Lower lobe of right lung (tissue), 2 donors: ENCODE measurements at places on chromosomes 12 and 14. TPM values are rescaled to one million over a fixed set of nuclear protein-coding genes. Genes with fewer than 3 reads are reported as not detected.

DNA sequence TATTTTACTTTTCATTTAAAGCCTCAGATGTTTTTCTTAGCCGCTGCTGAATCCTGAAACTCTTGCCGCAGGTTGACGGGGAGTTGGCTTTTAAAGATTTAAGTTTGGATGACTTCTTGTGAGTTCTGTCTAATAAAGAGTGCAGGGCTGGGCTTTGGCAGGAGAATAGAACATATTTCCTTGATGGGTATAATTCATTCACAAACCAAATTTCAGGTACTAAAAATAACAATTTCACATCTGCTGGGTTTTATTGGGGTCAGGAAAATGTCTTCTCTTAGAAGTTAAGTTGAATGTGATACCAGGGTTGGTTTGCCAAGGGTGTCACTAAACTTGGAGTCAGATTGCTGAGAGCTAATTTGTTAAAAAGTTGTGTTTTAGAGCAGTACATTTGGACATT, 9.7 kb downstream of the SP1 start:
- no peak for DNase-seq

Gene RPAP3
- total RNA-seq, result 20.2 TPM

GRCh38 chr14:89428546-89429198, 11.6 kb upstream of the FOXN3 start:
- DNase-seq, result no peak

- DNase-seq, result no peak
Measured at GRCh38 chr12:101257357-101257756, 22.5 kb upstream of the UTP20 start.

DNA sequence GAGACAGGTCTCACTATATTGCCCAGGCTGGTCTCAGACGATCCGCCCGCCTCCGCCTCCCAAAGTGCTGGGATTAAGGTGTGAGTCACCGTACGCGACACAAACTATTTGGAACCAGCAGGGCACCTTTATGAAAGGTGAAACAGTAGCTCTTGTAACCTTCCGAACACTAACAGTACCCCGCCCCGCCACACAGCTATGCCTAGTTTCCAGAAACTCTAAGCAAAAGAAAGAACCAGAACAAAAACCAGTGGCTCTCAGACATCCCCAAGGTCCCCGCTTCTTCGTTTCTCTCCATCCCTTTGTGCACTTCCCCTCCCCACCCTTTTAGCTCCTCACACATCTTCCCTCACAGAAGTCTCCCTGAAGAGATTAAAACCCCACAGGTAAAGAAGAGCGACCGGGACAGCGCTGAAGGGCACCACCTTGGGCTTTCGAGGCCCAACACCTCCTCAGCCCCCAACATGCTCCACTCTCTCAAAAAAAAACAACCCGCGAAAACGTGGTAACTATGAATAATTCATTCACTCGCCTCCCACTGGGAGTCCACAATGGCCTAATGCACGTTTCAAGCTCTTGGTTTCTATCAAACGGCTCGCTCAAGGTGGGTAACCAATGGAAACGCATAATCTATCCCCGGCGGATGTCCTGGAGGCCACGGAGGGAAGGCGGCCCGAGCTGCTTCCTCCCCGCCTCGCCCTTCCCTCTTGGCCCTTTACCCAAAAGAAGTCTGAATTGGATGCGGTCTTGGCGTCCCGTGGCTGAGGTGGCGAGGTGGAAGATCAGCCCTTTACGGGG, 877 bp downstream of the BAG5 start:
- peak; percentile 53 for DNase-seq

GRCh38 chr12:131448254-131448795, 262.6 kb upstream of the SFSWAP start:
- no peak for DNase-seq

Gene TMEM63C
- 0.27 TPM for total RNA-seq

DNA sequence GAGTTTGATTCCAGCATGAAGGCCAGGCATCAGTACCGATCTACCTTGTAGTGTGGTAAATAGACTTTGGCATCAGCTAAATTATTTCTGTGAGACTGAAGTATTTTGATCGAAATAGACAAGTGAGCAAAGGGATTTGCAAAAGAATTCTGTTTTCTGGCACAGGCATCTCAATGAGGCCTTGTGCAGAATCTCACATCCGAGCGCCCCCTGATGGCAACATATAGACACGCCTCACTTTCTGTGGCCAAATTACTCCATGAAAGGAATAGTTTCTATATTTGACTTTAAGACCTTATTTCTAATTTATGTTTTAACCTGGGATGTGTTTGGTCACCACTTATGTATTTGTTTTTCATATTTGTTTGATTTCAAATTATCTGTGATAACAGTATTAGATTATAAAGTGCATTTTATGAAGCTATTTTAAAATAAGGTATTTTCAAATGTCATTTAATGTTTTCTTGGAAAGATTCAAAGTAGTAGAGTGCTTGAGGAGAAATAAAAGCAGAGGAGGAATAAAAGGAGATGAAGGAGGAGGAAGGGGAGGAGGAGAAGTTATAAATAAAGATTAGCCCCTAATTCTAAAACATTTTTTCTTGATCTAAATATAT, 731.9 kb downstream of the NRXN3 start:
- DNase-seq, result no peak

DNA sequence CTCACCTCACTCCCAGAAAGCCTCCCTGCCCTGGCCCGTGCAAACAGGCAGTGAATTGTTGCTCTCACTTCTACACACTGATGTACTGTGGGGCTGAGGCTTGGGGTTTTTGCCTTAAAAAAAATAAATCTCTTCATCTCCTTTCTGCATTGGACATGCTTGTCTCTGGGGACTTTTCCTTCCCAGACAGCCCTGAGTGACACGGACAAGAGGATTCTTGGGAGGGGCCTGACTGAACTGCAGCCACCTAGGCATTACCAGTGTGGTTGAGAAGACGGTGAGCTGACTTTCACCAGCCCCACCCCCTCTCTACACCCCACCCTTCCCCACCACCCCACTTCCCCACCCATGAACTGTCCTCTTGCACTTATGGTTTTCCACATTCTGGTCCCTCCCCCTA, 51.6 kb upstream of the PARP11 start:
- no peak for DNase-seq

- DNase-seq, result no peak
Measured at GRCh38 chr14:91654836-91655235, 77.0 kb downstream of the CATSPERB start.

DNA sequence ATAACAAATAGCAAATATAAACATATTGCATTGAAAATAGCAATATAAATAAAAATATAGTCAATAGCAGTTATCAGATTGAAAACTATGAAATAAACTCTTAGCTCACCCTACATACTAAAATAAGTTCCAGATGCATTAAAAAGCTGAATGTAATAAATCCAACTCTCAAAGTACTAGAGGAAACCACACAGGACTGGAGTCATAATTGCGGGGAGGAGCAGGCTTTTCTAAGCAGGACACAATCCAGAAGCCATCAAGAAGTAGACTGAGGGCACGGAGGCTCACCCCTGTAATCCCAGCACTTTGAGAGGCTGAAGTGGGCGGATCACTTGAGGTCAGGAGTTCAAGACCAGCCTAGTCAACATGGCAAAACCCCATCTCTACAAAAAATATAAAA, 22.2 kb downstream of the GSC start:
- no peak for DNase-seq

DNA sequence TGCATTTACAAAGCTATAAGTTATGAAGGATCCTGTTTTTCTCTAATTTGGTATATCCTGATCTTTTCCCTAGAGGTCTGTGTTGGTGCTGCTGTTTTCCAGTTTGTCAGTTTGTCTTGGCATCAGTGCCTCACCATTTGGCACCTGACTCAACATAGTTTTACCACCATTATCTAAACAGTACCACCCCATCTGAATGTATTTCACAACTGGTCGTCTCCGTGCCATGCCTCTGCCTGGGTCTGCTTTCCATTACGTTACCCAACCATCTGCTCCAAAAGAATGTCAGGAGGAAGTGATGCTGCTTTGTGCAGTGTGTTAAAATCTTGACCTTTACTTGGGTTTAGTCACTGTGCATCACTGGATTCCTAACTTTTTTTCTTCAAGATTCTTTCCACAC, 129.3 kb upstream of the RASSF8 start:
- DNase-seq, result no peak

Gene SIRT4
- 2.1 TPM for total RNA-seq

Gene ZDHHC22
- total RNA-seq, result not detected

GRCh38 chr12:104054681-104055346, 4.8 kb upstream of the GLT8D2 start:
- no peak for DNase-seq

Gene P2RX4
- 65.8 TPM for total RNA-seq

Gene RBM23
- 91.4 TPM for total RNA-seq

- DNase-seq, result no peak
Measured at GRCh38 chr14:66477567-66477966, 8.6 kb upstream of the CCDC196 start.

- no peak for DNase-seq
Measured at GRCh38 chr12:62519043-62519442, 52.4 kb downstream of the MON2 start.

Gene P2RX2
- total RNA-seq, result 0.56 TPM

Gene SOX5
- 14.0 TPM for total RNA-seq

DNA sequence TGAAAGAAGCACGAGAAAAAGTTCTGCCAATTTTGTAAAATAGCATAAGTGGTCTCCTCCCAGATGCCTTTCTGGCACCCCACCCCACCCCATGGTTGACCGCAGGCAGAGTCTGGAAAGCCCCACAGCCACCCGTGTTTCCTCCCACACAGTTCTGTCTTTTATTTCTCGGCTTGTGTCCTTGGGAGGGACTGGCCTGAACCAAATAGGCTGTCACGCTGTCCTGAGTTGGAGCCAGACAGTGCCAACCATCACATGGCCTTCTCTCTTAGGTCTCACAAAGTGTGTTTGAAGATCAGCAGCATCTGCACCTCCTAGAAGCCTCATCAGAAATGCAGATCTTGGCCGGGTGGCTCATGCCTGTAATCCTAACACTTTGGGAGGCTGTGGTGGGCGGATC, 10.2 kb upstream of the LTA4H start:
- DNase-seq, result peak; percentile 71

Gene SLC25A47
- total RNA-seq, result not detected

- DNase-seq, result no peak
Measured at GRCh38 chr12:12451098-12451497, 94.2 kb downstream of the BORCS5 start.

Gene ERP27
- total RNA-seq, result 16.2 TPM

DNA sequence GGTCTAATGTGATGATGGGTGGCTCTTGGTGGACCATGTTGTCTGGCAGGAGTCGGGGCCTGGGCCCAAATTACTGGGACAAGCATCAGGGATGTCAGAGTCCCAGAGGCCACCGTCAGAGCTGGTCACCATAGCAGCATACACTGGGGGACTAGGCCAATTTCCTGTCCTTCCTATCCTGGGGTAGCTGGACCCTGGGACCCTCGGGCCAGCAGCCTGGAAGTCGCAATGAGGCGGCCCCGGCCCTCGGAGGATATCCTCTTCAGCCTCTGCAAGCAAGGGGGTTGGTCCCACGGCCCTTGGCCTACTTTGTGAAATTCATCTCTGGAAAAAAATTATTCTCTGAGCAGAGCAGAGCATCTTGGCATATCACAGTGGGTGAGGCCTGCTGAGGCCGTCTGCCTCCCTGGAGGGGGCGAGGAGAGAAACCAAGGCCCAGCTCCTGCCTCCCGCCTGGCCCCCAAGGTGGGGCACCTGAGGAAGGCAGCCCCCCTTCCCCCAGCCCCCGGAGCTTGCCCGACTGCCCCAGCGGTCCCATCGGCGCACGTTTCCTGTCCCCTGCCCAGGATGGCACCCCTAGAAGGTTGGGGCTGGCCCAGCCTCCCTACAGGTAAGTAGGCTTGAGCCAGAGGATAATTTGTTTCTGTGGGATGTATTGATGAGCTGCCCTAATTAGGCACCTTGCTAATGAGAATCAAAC, 135.0 kb upstream of the MYL2 start:
- no peak for DNase-seq

Gene FAM90A1
- total RNA-seq, result 0.47 TPM

DNA sequence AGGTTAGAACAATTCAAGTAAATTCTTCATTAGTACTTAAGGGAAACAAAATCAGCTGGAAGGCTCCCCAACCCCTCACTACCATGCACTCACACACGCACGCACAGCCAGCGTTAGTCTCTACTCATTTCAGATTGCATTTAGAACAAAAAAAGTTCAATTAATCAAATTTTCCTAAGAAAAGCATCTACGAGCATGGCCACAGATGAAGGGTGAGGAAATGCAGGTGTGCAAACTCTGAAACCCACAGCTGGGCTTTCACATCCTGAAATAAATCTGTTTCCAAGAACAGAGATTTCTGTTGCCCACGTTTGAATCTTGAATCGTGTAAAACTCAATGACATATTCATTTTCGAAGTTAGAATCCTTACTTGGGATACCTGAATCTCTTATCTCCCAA, 62.6 kb downstream of the SEL1L start:
- no peak for DNase-seq

Gene SERPINA6
- 1.1 TPM for total RNA-seq

- no peak for DNase-seq
Measured at GRCh38 chr12:54650889-54651288, 2.7 kb upstream of the DCD start.

- no peak for DNase-seq
Measured at GRCh38 chr12:32005496-32006125, 46.4 kb downstream of the RESF1 start.

DNA sequence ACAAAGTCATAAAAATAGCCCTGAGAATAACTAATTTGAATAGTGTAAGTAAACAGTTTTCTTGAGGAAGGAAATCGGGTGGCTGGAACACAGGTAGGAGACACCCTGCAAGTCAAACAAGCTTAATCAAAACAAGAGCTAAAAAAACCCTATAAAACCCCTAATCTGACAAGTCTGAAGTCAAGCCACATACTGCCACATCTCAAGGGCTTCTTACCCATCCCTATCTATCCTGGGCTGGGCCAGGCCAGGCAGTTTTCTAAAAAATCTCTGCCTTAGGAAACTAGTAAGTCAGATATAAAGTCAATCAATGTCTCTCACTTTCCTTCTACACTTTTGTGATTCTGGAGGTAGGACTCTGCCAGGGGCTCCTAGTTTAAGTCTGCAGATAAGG, 15.3 kb downstream of the UBE2N start:
- DNase-seq, result no peak

DNA sequence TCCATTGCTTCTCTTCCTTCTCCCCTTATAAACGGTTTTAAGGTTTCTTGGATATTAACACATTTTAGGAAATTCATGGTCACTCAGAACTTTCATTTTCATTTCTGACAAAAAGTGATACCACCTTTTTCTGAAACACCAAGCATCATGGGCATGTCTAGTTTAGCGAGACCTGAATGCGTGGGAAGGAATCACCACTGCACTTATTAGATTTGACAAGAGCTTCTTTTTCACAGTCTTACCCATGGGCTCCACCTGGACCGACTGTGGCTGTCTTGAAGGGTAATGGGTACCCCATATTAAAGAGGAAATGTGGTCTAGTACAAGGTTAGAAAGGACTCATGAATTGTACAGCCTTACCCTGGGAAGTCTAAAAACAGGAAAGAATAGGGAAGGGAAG, 95.4 kb downstream of the KCNK10 start:
- no peak for DNase-seq

- DNase-seq, result no peak
Measured at GRCh38 chr12:111942557-111942956, 70.4 kb downstream of the TMEM116 start.

Gene LRRC9
- not detected for total RNA-seq

- no peak for DNase-seq
Measured at GRCh38 chr12:7403466-7403865, 40.5 kb downstream of the CD163L1 start.

- DNase-seq, result no peak
Measured at GRCh38 chr12:46402941-46403718, 30.6 kb upstream of the SLC38A2 start.

- DNase-seq, result no peak
Measured at GRCh38 chr12:45655186-45655585, 74.3 kb upstream of the ARID2 start.
